ENCODE measurements at places on chromosomes 2 and 18.

DNA sequence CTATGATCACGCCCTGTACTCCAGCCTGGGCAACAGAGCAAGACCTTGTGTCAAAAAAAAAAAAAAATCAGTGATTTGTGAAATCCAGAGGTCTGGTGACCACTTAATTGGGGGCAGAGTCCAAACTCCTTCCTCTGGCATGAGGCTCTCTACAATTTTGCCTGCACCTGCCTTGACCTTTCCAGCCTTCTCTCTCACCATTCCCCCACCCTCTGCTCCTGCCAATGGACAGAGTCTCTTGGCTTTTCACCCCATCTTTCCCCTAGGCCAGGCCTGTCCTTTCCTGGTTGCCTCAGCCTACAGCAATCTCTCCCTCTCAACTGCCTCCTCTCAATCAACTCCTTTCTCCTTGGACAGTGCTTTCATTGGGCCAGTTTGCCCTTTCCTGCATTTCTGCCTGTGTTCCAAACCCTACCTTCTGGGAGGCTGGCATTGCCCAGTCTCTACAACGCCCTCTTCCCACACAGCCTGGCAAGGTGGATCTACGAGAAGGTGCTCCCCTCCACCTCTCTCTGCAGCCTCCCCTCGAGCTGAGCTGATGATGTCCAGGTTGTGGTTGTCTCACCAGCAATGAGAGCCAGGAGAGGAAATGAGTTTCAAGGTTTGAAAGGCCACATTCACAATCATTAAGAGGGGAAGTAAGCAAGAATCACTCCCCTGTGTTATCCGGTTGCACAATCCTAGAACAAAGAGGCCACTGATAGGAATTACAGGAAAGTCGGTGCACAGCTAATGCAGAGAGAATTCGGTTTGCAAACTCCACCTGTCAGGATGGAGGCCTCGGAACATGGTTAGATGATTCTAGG lies 39.5 kb upstream of the NPAS2 start:
- no peak for DNase-seq

DNA sequence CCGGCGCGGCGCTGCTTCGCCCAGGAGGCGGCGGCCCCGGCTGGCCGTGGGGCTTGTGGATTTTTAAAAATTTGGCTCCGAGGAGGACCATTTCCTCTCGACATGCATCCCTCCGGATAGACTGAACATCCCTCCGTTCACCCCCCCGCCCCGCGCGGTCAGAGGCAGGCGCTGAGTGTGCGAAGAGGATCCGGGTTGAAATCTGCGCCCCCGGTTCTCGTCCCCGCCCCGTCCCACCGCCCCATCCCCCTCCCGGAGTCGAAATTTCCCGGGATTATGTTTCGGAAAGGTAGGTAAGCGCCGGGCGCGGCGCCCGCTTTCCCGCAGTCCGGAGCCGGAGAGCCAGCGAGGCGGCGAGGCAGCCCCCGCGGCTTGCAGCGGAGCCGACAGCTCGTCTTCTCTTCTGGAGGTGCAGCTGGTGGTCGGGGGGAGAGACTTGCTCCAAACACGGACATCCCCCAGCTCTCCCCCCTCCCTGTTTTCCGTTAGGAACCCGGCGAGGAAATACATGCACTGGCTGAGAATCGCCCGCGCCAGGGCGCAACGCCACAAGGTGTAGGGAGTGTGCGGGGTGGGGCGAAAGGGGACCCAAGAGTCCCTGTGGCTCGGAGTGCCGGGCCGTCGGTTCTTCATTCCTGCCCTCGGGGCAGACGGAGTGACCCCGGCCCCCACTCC lies at the start of gene PRKCE:
Gene PRKCE (plus strand): TSS at position 261 of the 675 bp plus-strand sequence.
- peak; percentile 85 for DNase-seq

- no peak for DNase-seq
Observed at GRCh38 chr2:179524809-179525339, 260.2 kb upstream of the SESTD1 start.

DNA sequence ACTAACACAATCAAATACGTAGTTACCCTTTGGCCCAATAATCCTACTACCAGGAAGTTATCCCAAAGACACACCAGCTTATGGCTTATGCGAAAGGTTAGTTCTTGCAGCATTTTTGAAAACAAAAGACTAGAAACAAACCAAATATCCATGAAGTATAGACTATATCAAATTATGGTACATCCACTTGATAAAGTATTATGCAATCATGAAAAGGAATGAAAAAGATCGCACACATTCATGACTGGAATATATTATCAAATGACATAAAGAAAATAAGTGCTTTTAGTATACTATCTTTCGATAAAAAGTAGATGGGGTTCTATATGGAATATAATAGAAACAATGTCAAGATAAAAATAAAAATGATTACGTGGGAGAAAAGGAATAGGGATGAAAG lies 78.2 kb downstream of the COBLL1 start:
- DNase-seq: no peak

DNA sequence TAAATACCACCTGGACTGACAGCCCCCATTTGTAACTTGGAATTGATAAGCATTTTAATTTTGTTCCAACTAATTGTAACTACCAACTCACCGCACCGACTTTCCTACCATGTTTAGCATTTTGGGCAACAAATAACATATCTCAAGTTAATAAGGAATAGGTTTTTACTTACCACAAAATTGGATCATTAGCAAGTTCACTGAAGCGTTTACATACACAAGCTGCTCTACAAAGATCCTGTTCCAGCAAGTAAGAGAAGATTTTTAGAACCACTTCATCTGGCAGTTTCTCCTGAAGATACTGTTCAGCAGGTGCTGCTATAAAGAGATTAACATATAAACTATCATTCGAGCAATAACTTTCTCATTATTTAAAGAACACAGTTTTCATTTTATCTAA lies 55.7 kb downstream of the MSH6 start:
- DNase-seq: no peak
